ENCODE measurements at places on chromosomes 5 and 9. TPM values are rescaled to one million over a fixed set of nuclear protein-coding genes. Genes with fewer than 3 reads are reported as not detected.

The PCDHGB1 gene
- total RNA-seq, result 5.6 TPM

The LTC4S gene
- 4.5 TPM for total RNA-seq

The TPM2 gene
- 146 TPM for total RNA-seq

DNA sequence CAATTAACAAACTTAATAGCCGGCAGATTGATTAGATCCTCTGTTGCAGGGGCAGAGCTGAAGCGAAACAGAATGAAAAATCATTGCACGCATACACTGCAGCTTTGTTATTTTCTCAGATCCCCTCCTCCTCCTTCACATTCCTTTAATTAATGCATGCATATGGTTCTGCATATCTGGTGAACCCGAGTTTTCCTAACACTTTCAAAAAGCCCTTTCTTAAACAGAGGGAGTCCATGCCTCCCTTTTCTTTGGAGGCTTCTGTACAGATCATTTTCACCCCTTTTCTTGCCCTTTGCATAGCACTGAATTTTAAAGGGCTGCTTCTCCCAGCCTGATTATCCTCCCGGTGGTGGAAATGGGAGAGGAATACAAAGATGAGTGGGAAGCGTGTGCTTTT, 136.6 kb upstream of the TBCA start:
- no peak overlapping the region for H3K27ac ChIP-seq
- peaks cover 24% of the 10 kb centered on the region for H3K4me1 ChIP-seq
- H3K27me3 ChIP-seq, result peaks cover 19% of the 10 kb centered on the region
- no peak overlapping the region for H3K4me3 ChIP-seq
- no peak for DNase-seq
- no peaks in the 10 kb centered on the region for H3K36me3 ChIP-seq

- no peak for DNase-seq
- H3K4me1 ChIP-seq, result peaks cover 2% of the 10 kb centered on the region
- H3K4me3 ChIP-seq, result no peak overlapping the region
- no peak overlapping the region for H3K27ac ChIP-seq
Observed at GRCh38 chr9:78149702-78150291, 86.1 kb upstream of the CEP78 start.

- DNase-seq, result no peak
- H3K4me3 ChIP-seq, result no peak overlapping the region
- H3K4me1 ChIP-seq, result peaks cover 22% of the 10 kb centered on the region
Observed at GRCh38 chr9:2255128-2255527, 240.0 kb downstream of the SMARCA2 start.

GRCh38 chr5:18219241-18219640, 585.0 kb downstream of the TAF11L14 start:
- H3K4me3 ChIP-seq, result no peak overlapping the region
- peaks cover 5% of the 10 kb centered on the region for H3K36me3 ChIP-seq
- H3K27ac ChIP-seq, result no peak overlapping the region
- no peaks in the 10 kb centered on the region for H3K27me3 ChIP-seq
- H3K4me1 ChIP-seq, result no peaks in the 10 kb centered on the region

DNA sequence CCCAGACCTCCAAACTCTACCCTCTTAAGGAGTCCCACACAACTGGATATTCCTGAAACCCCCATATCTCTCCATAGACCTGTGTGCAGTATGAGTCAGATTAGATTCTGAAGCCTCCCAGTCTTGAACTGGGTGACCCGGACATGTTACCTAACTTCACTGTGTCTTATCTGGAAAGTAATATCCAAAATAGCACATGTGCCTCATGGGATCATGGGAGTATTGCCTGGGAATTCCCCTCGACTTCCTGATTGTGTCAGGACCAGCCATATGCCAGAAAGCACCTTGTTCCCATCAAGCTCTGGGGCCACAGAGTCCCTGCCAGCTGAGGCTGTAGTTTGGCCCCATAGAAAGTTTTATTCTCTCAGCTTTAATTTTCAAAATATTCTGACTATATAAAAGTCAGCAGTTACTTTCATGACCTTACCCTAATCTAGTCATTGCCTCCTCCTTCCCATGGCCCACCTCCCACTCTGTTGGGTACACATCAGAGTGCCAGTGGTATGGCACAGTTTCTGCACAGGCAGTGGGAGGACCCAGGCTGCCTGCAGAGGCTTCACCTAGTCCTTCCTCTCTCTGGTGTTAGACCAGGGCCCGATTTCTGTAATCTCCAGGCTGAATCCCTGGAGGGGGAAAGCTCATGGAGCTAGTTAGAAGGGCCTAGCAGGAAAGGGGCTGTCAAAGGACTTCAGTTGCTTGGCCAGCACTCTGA, 19.5 kb upstream of the B4GALT1 start:
- no peak for DNase-seq
- H3K4me1 ChIP-seq, result peaks cover 16% of the 10 kb centered on the region
- H3K4me3 ChIP-seq, result no peak overlapping the region
- H3K27ac ChIP-seq, result no peak overlapping the region

DNA sequence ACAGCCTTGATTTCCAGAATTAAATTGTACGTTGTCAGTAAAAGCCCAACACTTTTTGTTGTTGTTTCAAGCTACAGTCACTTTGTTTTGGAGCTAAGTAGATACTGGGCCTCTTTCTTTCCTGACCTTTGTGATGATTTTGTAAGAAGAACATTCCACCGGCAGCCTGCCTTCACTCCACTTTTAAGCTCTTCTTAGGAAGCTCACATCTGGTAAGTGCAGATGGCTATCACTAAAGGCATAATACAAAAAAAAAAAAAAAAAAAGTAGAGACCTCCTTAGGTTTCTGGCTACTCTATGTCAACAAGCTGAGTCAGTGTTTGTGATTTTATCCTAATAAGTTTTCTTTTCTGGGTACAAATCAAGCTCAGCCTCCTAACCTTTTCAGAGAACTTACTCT, 1922.1 kb upstream of the WWC1 start:
- peaks cover 72% of the 10 kb centered on the region for H3K27me3 ChIP-seq
- H3K27ac ChIP-seq, result no peak overlapping the region
- no peak for DNase-seq
- H3K36me3 ChIP-seq, result no peaks in the 10 kb centered on the region

- peak overlapping the region; percentile 98 for H3K27ac ChIP-seq
- peaks cover 38% of the 10 kb centered on the region for H3K4me1 ChIP-seq
- H3K4me3 ChIP-seq, result peak overlapping the region; percentile 59
- peaks cover 9% of the 10 kb centered on the region for H3K27me3 ChIP-seq
- DNase-seq, result peak; percentile 47
Observed at GRCh38 chr9:73215249-73215648, 63.6 kb downstream of the ANXA1 start.

- H3K36me3 ChIP-seq, result peaks cover 28% of the 10 kb centered on the region
- H3K4me3 ChIP-seq, result no peak overlapping the region
- H3K27me3 ChIP-seq, result no peaks in the 10 kb centered on the region
- no peak for DNase-seq
Observed at GRCh38 chr5:85990998-85991397, 626.7 kb upstream of the COX7C start.

- H3K4me3 ChIP-seq, result no peak overlapping the region
- no peaks in the 10 kb centered on the region for H3K36me3 ChIP-seq
- H3K4me1 ChIP-seq, result no peaks in the 10 kb centered on the region
- no peak for DNase-seq
Observed at GRCh38 chr5:43221502-43221901, 29.5 kb downstream of the NIM1K start.

Data from WTC11 (cell line).